ENCODE measurements at places on chromosomes 3 and 15.

DNA sequence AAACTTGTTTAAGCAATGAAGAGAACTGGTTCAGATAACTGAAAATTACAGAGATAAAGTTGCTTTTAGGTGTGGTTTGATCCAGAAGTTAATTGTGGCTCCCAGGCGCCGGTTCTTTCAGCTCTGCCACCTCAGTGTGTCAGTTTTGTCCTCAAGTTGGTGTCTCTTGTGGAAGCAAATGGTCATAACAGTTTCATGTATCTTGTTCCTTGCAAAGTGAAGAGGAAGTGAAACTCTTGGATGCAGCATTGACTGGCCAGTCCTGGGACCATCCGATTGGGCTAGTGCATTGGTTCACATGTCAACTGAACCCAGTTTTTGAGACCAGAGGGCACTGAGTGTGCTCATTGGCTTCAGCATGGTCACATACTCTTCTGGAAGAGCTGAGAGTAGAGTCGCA is 181.4 kb upstream of the GRM7 start:
- no peak for DNase-seq

- DNase-seq: no peak
Measured at GRCh38 chr3:156981005-156981404, 154.9 kb downstream of the LEKR1 start.

DNA sequence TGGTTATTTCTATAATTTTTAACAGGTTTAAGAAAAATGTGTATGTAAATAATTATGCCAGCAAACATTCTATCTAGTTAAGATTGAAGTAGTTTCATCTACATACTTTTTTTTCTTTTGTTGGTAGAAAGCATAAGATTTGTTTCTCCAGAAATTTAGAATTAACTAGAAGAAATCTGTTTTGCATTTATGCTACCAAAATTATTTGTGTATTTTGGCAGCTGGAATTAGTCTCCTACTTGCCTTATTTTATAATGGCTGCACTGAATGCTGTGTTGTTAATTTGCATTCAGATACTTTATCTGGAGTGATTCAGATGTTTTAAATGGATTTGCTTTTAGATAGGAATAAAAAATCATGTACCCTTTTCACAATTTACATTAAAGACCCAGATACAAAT is 100.2 kb upstream of the NAALADL2 start:
- DNase-seq: no peak

DNA sequence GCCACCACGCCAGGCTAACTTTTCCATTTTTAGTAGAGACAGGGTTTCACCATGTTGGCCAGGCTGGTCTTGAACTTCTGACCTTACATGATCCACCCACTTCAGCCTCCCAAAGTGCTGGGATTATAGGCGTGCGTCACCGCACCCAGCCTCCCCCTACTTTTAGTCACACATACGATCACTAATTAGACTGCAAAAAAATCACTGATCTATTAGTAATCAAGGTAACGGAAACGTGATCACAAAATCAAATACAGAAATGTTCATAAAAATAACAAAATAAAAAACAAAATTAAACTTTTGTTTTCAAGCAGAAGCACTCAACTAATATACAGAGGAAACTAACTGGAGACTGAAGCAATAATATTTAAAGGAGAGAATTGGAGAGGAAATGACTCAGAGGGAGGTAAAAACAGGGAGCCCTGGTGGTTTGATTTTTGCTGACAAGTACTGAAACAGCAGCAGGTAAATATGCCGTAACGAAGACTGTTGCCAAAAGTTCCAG is 4.6 kb downstream of the WDR53 start:
- no peak for DNase-seq

DNA sequence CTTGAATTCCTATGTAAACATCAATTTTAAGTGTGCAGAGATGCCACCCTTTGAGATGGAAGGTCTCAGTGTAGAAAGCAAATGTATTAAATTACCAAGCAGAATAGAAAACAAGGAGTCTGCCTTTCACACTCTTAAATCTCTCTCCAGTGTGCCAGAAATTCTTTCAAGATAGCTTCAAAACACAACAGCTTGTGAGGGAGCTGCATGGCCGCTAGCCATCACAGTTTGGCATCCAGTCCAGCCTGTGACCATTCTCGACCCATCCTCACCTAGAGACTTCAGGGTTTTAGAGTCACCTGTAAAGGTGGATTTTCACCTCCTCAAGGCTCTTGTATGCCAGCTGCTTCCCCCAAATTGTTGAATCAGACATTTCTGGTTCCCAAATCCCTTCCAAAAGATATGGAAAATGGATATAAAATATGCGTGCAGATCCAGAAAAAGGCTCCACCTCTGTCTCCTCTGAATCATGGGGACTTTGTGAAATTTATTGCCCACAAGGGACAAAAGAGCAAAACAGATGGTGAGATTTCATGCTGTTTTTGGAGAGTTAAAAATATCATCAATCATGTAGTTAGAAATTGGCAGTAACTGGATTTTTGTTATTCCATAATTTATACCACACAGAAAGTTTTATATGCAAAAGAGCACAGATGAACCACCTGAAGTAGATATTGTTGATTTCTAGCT is 114.2 kb upstream of the THRB start:
- no peak for DNase-seq

GRCh38 chr15:58154769-58155168 is 16.6 kb downstream of the AQP9 start:
- DNase-seq: no peak

Data from stimulated activated CD8-positive, alpha-beta memory T cell treated with anti-CD3 and anti-CD28 coated beads, Interleukin-15, amount 100 ng/mL, for 24 hours (primary cell).